T-cell (primary cell): ENCODE measurements at places on chromosomes 7 and 10. TPM values are rescaled to one million over a fixed set of nuclear protein-coding genes. Genes with fewer than 3 reads are reported as not detected.

GRCh38 chr7:131544449-131545301, 11.8 kb downstream of the PODXL start:
- DNase-seq, result no peak

TRA2A gene
- total RNA-seq, result 105 TPM

- DNase-seq, result no peak
Observed at GRCh38 chr10:74681917-74682627, 144.3 kb upstream of the KAT6B start.

GDF10 gene
- 0.14 TPM for total RNA-seq

DNA sequence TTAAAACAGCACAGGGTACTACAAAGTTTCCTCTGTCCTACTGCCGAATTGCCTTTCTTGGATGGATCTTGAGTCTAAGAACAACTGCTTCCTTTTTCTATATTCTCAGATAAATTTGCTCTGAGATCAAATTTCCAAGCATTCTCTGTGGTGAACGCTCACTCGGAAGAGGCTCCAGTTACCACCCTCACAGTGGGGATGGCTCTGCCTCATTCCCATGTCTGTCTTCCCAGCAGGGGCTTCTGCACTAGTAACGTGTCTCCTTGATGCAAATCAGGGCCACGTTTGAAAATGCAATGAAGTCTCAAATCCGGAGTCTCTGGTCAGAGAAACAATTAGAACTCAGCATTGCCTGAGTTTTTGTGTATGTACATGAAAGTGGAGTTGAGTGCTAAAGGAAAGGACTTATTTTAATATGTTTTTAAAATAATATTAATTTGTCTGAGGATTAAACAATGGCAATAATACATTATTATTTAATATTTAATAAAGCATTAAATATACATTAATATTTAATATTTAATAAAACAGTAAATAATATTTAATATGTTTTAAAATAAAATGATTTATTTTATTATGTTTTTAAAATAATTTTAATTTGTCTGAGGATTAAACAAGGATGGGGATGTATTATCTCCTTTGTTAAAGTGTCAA, 61.8 kb downstream of the INHBA start:
- no peak for DNase-seq

GRCh38 chr7:26189697-26190096, 10.8 kb downstream of the HNRNPA2B1 start:
- DNase-seq, result no peak

- DNase-seq, result no peak
Observed at GRCh38 chr10:84901885-84902284, 573.5 kb downstream of the CCSER2 start.
